ENCODE measurements at places on chromosomes 4 and X.

DNA sequence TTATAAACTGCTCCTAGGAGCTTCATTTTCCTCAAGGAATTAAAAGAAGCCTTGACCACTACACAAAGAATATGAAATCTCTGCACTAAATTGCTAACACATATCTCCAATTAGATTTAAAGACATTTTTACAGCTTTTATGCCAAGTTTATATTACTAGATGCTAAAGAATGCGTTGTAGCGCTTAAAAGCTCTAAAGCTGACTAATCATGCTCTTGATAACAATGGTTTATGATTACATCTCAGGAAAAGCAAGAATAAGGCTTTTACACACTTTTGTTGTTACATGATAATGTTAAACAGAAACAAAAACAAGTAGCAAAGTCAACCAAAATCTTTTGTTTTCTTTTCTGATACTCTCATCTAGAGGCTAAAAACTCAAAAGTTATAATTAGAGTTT is 44.7 kb downstream of the SLC10A7 start:
- no peak for DNase-seq

DNA sequence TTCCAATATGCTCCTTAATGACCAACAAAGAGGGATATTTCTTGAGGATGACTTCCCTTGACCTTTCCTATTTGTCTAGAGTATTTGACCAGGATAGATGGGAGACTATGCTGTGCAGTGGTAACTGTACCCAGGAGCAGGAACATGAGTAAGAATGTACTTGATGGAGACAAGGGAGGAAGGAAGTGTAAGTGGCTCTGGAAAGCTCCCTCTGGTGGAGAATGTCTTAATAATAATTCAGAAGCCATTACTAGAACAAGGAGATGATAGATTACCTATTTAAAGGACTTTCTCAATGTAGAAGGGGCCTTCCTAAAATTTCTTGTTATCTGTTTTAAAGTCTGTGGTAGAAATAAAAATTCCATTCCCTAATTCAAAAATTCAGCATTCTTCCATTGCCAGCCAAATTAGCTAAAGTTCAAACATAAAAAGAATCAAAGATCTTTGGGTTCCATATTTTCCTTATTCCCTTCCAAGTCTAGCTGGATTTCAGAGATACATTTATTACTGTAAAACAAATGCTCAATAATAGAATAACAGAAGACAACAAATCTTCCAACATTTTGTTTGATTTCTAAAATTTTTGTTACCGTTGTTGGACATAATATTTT is 83.8 kb downstream of the GRID2 start:
- DNase-seq, result no peak

DNA sequence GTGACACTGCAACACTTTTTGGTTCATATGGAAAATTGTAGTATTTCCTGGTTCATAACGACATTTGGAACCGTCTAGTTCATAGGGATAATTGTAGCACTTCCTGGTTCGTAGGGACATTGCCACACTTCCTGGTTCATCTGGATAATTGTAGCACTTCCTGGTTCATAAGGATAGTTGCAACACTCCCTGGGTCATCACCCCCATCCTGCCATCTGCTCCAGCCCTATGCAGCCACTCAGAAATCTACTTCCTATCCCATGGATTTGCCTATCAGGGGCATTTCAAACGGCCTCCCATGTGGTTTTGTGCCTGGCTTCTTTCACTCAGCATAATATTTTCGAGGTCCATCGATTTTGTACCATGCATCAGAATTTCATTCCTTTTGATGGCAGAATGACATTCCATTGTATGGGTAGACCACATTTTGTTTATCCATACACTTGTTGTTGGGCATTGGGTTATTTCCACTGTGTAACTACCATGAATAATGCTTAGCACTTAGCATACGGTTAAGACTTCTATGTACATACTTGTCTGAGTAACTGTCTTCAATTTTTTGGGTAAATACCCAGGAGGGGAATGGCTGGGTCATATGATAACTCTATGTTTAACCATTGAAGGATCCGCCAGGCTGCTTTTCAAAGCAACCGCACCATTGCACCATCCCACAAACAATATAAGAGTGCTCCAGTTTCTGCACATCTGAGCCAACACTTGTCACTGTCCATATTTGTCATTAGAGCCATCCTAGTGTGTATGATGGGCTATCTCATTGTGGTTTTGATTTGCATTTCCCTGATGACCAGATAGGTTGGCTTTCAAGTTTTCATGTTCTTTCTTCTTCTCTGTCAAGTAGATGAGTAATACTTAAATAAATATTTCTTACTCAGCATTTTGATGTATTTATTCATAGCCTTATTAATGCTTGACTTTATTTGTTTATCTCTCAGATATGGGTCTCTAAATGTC is 58.3 kb upstream of the CD99 start:
- DNase-seq, result no peak

DNA sequence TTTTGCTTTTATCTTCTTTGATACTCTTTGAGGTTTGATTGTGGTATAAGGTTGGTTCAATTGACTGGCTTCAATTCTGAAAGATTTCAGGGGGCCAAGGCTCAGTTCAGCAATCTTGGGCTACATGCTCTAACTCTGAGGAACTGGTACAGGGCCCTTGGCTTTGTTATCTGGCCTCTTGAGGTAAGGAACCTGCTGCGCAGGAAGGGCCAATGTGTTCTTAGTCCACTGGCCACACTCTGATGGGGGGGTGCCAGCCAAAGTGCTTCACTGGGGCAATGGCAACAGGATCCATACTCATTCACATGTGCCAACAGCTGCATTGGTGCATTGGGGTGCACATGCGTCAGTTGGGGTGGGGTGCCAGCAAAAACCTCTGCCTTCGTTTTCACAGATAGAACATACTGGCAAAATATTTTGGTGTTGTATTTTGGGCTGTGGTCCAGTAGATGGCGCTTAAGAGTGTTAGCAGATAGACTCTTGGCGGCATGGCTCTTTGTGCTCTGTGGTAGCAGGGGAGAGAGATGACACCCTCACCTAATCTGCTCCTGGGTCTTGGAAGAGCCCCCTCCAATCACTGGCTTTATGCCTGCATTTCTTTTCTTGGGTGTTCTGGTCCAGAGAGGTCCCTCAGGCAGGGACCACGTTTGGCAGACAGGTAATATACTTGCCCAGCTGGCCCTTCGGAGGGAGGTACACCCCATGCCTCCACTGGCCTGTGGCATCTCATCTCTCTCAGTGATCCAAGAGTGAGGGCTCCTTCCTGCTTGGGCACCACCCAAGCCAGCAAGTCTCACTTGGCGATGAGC is 42.9 kb downstream of the NDST3 start:
- DNase-seq, result peak; percentile 0

DNA sequence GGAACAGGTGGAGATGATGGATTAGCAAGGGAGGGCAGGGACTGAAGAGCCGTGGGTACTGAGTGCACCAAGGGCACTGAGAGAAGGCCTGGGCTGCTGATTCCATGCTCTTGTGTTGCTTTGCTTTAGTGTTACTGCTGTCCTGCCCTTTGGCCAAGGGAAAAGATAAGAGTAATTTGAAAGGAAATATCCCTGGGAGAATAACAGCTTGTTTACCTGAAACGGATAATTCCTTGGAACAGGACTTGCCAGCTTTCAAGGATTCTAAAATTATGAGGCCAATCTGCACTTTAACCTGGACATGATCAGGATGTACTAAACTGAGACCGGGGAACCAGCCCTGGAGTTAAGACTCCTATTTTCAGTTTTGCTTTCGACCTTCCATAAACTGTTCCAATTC is 20.4 kb downstream of the FAM9C start:
- no peak for DNase-seq

DNA sequence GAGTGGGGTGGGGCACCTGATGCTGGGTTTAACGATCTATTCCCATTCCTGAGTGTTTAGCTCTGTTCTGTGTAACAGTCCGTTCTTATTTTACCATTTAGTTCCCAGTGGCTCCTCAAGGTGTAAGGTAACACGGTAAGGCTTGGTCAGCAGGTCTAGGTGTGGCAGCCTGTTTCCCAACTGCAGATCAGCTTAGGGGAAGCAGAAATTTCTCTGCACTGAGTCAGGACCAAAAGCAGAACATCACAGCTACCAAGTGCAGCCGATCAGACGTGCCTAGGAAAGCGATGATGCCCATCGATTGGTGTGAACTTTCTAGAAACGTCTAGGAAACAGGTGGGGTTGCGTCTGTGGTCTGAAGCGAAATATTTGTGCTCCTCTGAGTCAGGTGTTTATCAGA is 240.1 kb downstream of the STIM2 start:
- no peak for DNase-seq

DNA sequence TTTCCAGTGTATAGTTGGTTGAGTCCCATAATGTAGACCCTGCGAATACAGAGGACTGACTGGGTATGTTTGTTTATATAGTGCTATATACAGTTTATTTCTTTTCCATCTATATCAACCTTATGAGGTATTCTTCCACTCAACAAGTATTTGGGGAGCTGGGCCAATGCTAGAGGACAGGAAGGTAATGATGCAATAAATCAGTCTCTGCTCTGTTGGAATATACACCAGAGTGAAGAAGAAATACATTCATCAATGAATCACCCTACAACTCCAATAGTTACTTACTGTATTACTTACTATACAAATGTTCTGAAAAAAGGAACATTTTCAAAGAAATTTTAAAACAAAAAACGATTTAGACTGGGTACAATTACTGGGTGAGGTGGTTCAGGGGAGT is 2.1 kb upstream of the ARSJ start:
- DNase-seq, result no peak

- no peak for DNase-seq
Measured at GRCh38 chrX:63434206-63434605, 83.1 kb upstream of the SPIN4 start.

DNA sequence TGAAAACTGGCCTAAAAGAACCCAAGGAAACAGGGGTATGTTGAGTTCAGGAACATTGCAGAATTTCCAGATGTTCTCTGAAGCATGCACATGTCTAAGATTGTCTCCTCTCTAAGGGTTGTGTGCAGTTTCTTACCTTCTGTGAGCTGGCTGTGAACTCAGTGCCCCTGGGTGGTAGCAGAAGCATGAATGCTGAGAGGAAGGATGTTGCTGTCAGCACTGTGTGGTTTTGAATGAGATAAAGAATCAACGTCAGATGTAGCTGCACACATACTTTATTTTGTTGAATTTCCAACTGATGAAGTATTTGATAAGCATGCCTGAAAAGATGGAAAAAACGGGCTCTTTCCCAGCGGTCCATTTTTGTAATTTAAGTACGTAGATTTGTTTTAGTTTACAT is 23.8 kb upstream of the CD38 start:
- DNase-seq, result no peak

GRCh38 chr4:48720459-48720858 is 59.6 kb downstream of the FRYL start:
- DNase-seq, result no peak

- DNase-seq, result no peak
Measured at GRCh38 chr4:121219227-121219626, 55.1 kb upstream of the TNIP3 start.

DNA sequence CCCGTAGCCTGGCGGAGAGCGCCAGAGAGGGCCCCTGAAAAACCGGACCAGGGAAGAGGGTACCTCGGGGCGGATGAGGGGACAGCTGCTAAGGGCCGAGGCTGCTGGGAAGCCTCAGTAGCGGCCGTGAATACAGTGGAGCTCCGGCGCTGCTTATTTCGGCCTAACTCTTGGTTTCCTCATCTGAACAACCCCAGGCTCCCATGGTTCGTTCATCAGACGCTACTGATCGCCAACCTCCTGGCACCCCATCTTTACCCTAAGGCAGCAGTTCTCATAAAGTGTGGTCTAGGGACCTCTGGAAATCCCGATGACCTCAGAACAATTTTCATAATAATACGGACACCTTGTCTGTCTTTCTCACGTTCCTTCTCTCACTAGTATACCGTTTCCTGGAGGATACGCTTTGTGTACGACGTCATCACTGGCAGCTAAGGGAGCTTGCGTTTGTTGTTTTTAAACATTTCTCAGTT is 645 bp upstream of the RAB28 start:
- no peak for DNase-seq

DNA sequence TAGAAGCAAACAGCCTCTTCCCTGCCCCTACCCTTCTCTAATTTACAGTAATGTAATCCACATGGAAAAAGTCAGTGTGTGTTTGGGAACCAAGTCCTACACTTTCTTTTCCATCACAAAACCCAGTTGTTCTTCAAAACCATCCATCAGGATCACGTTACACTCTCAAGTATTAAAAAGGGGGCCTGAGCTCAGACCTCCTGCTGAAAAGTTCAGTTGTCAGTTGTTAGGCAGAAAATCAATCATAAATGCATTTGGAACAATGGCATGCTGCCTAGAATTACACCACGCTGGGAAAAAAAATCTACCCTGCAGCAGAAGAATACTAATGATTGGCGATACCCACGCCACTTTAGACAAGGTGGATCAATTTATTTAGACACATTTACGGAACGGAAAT is 236.5 kb downstream of the PARM1 start:
- no peak for DNase-seq

- DNase-seq, result no peak
Measured at GRCh38 chr4:41683326-41683725, 65.2 kb downstream of the PHOX2B start.

DNA sequence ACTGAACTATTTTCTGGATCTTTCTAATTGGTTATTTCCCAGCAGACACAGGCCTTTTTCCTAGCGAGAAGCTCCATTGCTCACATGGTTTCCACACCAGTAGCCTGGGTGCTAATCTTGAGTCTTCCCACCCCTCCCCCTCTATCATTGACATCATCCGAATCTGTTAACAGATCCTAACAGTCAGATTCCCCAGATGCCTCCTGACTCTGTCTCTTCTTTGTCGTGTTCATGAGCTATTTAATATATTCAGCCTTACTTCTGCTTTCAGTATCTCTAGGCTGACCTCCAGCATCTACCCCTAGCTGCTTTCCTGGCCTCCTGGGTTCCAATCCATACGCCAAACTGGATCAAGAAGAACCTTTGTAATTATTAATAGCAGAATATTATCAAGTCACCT is 85.0 kb downstream of the CLNK start:
- no peak for DNase-seq

GRCh38 chrX:31445542-31445941 is 373.7 kb upstream of the FTHL17 start:
- no peak for DNase-seq

GRCh38 chr4:172393220-172393619 is 580.0 kb downstream of the GALNTL6 start:
- DNase-seq, result no peak

DNA sequence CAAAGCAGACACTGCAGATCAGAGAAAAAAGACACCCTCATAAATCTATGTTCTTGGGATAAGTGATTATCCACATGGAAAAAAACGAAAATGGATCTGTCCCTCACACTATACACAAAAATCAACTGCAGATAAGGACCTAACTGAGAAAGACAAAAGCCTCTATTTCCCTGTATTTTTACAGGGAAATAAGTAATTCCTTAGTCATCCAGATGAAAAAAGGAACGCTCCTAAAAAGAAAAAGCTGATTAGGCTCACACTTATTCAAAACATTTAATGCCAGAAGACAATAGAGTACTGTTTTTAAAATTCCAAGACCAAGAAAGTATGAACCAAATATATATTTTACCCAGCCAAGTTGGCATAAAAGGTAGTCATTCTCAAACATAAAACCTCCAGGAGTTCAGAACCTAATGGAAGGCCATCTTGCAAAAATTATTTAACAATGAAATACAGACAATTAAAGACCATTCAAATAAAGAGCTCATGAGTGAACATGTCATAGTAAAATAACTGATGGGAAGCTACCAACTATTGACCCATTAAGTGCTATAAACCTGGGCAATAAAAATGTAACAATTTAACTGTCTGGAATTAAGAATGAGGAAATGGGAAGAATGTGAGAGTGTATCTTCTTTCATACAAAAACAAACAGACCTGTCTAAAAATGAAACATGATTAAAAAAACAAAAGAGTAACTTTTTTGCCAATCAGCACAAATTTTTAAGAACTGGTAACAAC is 20.4 kb downstream of the PAPSS1 start:
- DNase-seq, result no peak

Measured in stimulated activated CD4-positive, alpha-beta T cell treated with anti-CD3 and anti-CD28 coated beads, Interleukin-1b, Interleukin-23, amount 100 ng/mL, for 1 hour (primary cell).